GM03348 (cell line): ENCODE measurements at places on chromosomes 7 and 10.

DNA sequence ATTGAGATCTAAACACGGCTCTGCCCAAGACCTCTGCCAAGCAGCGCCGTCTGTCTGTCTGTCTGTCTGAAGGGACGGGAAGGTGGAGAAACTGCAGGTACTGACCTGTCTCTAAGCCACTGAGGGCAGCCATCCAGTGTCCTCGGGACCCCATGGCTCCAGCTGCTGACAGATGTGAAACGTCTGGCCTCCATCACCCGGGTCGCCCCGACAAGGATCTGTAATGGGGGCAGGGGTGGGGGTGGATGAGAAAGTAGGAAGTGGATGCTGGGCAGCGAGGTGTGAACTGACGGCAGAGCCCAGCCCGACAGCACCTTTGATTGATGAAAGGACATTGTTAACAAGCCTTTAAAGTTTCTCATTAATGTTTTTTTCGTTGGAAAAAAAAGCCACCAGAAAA is 193.1 kb downstream of the EBF3 start:
- DNase-seq = no peak

- peak; percentile 19 for DNase-seq
Observed at GRCh38 chr7:129875745-129876411, 76.9 kb downstream of the UBE2H start.

DNA sequence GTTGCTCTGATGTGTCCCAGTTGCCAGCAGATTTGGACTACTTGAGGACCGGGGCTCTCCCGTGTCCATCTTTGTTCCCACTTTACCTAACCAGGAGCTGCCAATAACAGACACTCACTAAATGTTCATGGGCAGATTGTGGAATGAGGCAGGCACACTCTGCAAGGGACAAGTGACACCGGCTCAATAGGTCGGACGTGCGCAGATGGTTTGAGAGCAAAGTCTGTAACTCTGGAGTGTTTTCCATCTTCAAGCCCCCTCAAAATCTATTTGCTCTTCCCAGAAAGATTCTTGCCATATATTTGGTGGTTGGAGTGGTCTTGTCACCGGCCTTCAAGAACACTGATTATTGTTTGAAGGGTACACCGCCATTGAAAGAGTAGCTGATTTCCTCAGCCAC is 47.2 kb downstream of the THNSL1 start:
- DNase-seq = no peak

DNA sequence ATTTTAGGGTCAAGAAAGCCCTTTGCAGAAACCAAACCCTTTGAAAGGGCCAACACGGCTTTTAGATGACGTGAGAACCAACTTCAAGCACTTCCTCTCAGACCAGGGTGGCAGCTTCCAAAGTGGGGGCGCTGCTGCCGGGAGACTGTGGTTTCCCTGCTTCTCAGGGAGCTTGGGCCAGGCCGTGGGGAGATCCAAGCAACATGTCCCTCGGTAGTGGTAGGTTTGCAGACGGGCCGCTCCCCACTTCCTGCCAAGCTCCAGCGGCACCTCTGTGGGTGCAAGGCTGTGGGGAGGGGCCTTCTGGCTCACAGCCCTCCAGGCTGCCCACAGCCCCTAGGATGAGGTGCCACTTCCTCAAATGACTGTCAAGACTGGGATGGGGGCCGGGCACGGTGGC is 132.4 kb downstream of the FAM53B start:
- no peak for DNase-seq

DNA sequence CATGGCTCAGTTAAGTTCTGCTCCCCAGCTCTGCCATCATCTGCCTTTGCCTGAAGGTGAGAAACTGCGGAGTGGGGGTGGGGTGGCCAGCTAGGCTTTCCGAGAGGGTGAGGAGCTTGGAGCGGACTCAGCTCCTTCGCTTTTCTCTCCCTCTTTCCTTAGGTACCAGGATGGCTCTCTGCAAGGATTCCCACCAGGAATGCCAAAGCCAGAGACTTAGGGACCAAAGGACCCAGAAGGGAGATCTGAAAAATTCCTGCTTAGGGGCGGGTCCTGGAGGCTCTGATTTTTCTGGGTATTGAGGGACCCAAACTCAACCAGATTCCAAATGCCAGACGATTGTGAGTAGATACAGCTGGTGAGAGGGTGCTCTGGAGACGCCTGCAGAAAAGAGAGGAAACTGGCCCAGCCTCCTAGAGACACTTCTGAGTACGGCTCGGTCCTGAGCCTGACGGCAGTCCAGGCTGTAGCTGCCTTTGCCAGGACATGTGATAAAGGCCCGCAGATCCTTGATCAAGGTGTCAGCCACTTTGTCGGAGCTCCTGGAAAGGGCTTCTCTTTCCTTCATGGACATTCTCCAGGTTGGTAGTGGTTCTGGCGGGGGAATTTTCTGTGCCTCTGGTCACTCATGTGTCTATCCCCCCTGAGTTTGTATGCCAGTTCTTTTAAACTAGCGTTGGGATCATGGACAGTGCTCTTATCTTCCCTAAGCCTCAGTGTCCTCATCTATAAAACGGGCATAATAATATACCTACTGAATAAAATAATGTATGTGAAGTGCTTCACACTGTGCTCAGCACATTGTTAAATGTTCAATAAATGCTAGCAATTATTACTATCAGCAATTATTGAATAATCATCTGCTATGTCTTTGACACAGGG is 42.5 kb upstream of the BTRC start:
- no peak for DNase-seq

- no peak for DNase-seq
Observed at GRCh38 chr10:21195252-21195651, 298.1 kb upstream of the NEBL start.

- DNase-seq = no peak
Observed at GRCh38 chr7:152882576-152883310, 123.2 kb downstream of the ACTR3B start.

- DNase-seq = no peak
Observed at GRCh38 chr7:94453898-94454297, 55.7 kb upstream of the CASD1 start.

DNA sequence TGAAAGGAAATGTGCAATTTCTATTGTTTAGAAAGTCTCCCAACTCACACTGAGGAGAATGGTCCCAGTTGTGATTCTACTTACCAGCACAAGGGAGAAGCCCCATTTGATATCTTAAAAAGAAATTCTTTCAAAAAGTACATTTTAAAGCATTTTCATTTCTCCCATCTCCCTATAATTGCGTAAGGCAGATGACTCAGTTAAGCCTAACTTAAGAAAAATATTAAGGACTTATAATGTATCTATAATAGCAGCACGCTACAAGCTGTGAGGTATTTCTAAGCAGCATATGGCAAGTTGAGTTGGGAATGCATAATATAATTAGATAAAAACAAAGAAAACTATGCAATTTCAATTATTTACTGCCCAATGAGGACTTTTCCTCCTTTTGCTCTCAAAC is 8.5 kb upstream of the NRCAM start:
- DNase-seq = no peak

DNA sequence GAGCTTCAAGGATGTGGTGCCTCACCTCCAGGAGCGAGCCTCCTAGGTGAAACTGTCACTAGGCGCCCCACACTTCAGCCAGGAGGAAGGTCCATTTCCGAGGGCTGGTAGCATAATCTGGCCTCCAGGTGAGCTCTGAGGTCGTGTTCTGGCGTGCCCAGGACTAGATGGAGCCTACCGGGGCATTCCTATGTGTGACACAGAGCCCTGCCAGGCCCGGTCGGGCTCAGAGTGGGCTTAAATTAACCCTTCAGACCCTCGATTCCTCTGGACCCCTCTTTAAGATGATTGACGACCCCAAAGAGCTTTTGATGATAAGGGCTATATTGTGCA is 233.1 kb downstream of the EBF3 start:
- DNase-seq = no peak

GRCh38 chr7:7489546-7489945 is 46.1 kb downstream of the COL28A1 start:
- no peak for DNase-seq

DNA sequence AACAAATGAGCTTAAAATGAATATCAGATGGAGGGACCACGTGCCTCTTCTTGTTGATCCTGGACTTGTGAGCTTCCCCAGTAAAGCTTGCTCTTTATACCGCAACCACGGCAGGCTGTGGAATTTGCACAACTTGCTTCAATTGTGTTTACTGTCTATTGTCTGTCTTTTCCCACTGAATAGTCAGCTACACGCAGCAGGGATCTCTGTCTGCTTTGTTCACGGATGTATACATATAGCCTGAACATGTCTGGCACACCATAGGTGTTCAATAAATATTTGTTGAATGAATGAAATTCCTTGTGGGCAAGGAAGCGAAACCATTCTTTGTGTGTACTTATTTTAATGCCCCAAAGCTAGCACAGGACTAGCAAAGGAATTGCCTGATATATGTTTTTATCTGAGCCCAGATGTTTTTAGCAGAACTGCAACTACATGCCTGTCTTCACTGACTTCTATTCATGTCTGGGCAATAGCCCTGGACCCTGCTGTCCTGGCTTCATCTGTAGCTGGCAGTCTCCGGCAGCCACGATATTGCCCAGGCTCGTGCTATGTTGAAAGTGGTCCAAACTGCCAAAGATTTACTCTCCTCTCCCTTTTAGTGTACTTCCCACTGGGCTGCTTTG is 29.9 kb upstream of the IFRD1 start:
- peak; percentile 53 for DNase-seq
